Activated CD4-positive, alpha-beta T cell treated with anti-CD3 and anti-CD28 coated beads for 36 hours (primary cell): ENCODE measurements at places on chromosomes 12 and 14. TPM values are rescaled to one million over a fixed set of nuclear protein-coding genes. Genes with fewer than 3 reads are reported as not detected.
A peak's percentile ranks its signal among the peaks of the same experiment; 100 is the strongest.

GPRC5A gene
- total RNA-seq: 0.35 TPM

DNA sequence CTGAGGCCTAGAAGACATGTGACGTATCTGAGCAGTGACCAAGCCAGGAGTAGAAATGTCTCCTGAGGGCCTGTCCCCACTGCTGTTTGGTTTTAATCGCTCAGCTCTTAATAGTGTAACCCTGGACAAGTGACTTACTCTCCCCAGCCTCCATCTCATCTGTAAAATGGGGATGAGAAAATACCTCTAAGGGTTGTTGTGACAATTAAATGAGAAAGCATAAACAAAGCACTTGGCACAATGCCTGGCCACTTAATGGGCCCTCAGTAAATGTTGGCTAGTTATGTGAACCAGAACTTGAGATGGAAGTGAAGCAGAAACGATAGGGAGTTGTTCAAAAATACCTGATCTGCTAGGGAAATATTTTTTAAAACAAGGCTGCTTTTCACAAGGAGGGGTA lies 58.2 kb downstream of the HMGA2 start:
- no peak overlapping the region for H3K27ac ChIP-seq
- DNase-seq: no peak
- no peaks in the 10 kb centered on the region for H3K4me1 ChIP-seq
- H3K4me3 ChIP-seq: no peak overlapping the region
- H3K27me3 ChIP-seq: peaks cover 41% of the 10 kb centered on the region
- H3K36me3 ChIP-seq: no peaks in the 10 kb centered on the region

- no peak overlapping the region for H3K4me3 ChIP-seq
- DNase-seq: no peak
- no peaks in the 10 kb centered on the region for H3K36me3 ChIP-seq
- H3K4me1 ChIP-seq: no peaks in the 10 kb centered on the region
Measured at GRCh38 chr12:58381546-58381945, 440.2 kb downstream of the ATP23 start.

SIX6 gene
- total RNA-seq: not detected

DNA sequence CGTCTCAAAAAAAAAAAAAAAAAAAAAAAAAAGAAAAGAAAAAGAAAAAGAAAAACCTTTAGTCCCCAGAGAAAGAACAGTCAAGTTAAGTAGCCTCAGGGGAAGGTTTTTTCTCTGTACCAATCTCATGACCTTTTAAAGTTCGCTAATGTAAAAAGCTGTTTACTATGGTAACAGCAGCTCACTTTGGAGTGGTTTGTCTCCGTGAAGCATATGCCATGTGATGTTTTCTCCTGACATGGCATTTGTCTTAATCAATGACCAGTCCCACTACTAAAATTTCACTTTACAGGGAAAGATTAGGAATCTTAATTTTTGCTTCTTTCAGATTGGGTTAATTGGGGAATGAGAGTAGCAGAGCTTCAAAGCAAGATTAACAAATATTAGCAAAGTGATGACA lies 4.3 kb downstream of the RNF212B start:
- no peak overlapping the region for H3K27ac ChIP-seq
- H3K4me1 ChIP-seq: peaks cover 3% of the 10 kb centered on the region
- H3K4me3 ChIP-seq: no peak overlapping the region
- DNase-seq: no peak
- H3K27me3 ChIP-seq: peaks cover 20% of the 10 kb centered on the region
- no peaks in the 10 kb centered on the region for H3K36me3 ChIP-seq

- no peak overlapping the region for H3K4me3 ChIP-seq
- peaks cover 5% of the 10 kb centered on the region for H3K27me3 ChIP-seq
- peak; percentile 27 for DNase-seq
Measured at GRCh38 chr12:52837413-52837741, 3.3 kb upstream of the KRT79 start.

KRT6A gene
- not detected for total RNA-seq

AKAP6 gene
- total RNA-seq: 1.1 TPM

NRIP2 gene
- total RNA-seq: not detected

GRCh38 chr14:102811971-102812370 lies 34.7 kb downstream of the TRAF3 start:
- peaks cover 87% of the 10 kb centered on the region for H3K4me1 ChIP-seq
- H3K27ac ChIP-seq: peak overlapping the region; percentile 61
- no peak overlapping the region for H3K4me3 ChIP-seq
- peaks cover 69% of the 10 kb centered on the region for H3K36me3 ChIP-seq
- DNase-seq: no peak

- peak overlapping the region; percentile 87 for H3K4me3 ChIP-seq
- peak overlapping the region; percentile 99 for H3K27ac ChIP-seq
- H3K27me3 ChIP-seq: no peaks in the 10 kb centered on the region
- no peak for DNase-seq
- peaks cover 5% of the 10 kb centered on the region for H3K36me3 ChIP-seq
Measured at GRCh38 chr14:77097006-77097699, 905 bp upstream of the CIPC start.

TSHR gene
- total RNA-seq: not detected

FMNL3 gene
- total RNA-seq: 23.2 TPM

DNA sequence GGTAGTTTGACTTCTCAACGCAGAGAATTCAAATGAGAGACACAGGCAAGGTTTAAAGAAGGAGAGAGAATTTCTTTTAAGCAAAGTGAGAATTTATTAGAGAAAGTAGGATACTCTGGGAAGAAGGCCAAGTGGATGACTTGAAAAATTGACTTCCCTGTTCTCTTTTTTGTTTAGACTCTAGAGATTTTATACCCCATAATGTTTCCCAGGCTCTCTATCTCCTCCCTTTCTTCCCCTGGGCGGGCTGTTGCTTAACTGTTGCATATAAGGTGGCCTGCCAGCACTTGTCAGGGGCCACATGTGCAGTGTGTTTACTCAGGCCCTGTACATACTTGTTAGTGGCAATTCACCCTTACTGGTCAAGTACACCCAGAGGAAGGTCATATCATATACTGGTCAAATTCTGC lies 403.7 kb downstream of the SLC6A15 start:
- H3K4me3 ChIP-seq: no peak overlapping the region
- H3K36me3 ChIP-seq: no peaks in the 10 kb centered on the region
- no peaks in the 10 kb centered on the region for H3K4me1 ChIP-seq
- no peak for DNase-seq

- DNase-seq: no peak
- H3K36me3 ChIP-seq: peaks cover 29% of the 10 kb centered on the region
- peaks cover 70% of the 10 kb centered on the region for H3K4me1 ChIP-seq
- H3K27me3 ChIP-seq: no peaks in the 10 kb centered on the region
- H3K27ac ChIP-seq: peak overlapping the region; percentile 62
Measured at GRCh38 chr12:11811008-11811407, 161.5 kb downstream of the ETV6 start.

DNA sequence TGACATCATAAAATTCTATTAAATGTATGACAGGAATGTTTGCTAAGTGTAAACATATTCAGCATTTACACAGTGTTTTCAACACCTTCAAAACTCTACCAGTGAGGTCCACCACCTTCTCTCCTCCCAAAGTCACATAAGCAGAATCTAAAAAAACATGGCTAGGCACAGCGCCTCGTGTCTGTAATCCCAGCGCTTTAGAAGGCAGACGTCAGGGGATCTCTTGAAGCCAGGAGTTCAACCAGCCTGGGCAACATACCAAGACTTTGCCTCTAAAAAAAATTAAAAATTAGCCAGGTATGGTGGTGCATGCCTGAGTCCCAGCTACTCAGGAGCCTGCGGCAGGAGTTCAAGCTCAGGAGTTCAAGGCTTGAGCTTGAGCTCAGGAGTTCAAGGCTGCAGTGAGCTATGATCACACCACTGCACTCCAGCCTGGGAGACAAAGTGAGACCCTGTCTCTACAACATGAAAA lies 30.0 kb downstream of the NUMB start:
- DNase-seq: no peak
- H3K27ac ChIP-seq: no peak overlapping the region
- no peaks in the 10 kb centered on the region for H3K36me3 ChIP-seq
- H3K4me3 ChIP-seq: no peak overlapping the region
- peaks cover 7% of the 10 kb centered on the region for H3K4me1 ChIP-seq
- H3K27me3 ChIP-seq: no peaks in the 10 kb centered on the region

SSTR1 gene
- not detected for total RNA-seq

SELPLG gene
- total RNA-seq: 36.9 TPM

JAG2 gene
- total RNA-seq: 3.2 TPM

GRCh38 chr14:90620568-90621077 lies 195.6 kb downstream of the TTC7B start:
- H3K27me3 ChIP-seq: peaks cover 2% of the 10 kb centered on the region

GRCh38 chr12:104142543-104142942 lies 4.5 kb upstream of the NFYB start:
- no peak for DNase-seq
- no peak overlapping the region for H3K4me3 ChIP-seq
- no peaks in the 10 kb centered on the region for H3K36me3 ChIP-seq
- H3K4me1 ChIP-seq: peaks cover 6% of the 10 kb centered on the region
- peaks cover 5% of the 10 kb centered on the region for H3K27me3 ChIP-seq

AQP5 gene
- not detected for total RNA-seq

GRCh38 chr12:46825591-46826414 lies at the start of gene SLC38A4:
Gene SLC38A4, minus strand, starts transcription at chr12:46825997. Its CDS starts 32,926 bp downstream, at chr12:46793071.
- H3K27me3 ChIP-seq: peaks cover 41% of the 10 kb centered on the region
- H3K4me1 ChIP-seq: peaks cover 1% of the 10 kb centered on the region
- H3K27ac ChIP-seq: no peak within 1 kb of the TSS
- DNase-seq: no peak
- no peaks in the 10 kb centered on the region for H3K36me3 ChIP-seq
- no peak within 1 kb of the TSS for H3K4me3 ChIP-seq

RFX4 gene
- total RNA-seq: not detected

GPR68 gene
- total RNA-seq: 9.4 TPM

DNA sequence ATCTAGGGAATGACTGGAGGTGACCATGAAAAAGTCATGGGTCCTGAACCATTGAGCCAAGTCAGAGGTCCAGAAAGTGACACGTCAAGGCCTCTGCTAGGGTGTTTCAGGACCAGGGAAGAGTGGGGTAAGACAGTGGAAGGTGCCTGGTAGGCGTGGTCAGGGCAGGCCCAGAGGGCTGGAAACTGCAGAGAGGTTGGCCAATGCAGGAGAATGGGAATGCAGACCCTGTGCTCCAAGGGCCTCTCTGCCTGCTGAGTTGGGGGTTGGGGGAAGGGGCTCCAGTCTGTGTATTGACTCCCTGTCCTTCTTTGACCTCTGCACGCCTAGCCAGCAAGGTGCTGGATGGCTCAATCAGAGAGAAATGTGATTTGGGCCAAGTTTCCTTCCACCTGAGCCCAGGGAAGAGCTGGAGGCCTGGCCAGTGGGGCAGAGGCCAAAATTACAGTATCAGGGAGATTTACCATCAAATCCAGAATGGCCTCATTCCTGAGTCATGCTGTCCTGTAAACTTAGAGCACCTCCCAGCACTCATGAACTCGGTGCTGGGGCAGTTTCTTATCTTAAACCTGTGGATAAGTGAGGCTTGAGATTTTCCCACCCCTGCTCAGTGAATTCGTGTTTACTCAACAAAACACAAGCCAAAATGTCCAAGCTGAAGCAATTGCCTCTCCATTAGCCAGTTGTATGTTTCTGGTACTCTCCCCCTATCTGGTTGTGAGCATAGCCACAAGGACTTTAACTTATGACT lies 24.4 kb downstream of the IRF2BPL start:
- H3K4me1 ChIP-seq: peaks cover 17% of the 10 kb centered on the region
- H3K4me3 ChIP-seq: no peak overlapping the region
- H3K27me3 ChIP-seq: no peaks in the 10 kb centered on the region
- no peak overlapping the region for H3K27ac ChIP-seq
- no peak for DNase-seq
- no peaks in the 10 kb centered on the region for H3K36me3 ChIP-seq

RASAL1 gene
- total RNA-seq: 10.6 TPM

JPH4 gene
- total RNA-seq: not detected

GRCh38 chr12:114266536-114266935 lies 139.4 kb downstream of the TBX5 start:
- no peak for DNase-seq
- no peak overlapping the region for H3K4me3 ChIP-seq
- H3K4me1 ChIP-seq: no peaks in the 10 kb centered on the region
- no peaks in the 10 kb centered on the region for H3K36me3 ChIP-seq
- no peak overlapping the region for H3K27ac ChIP-seq

SLC6A15 gene
- 0.25 TPM for total RNA-seq

RNASE1 gene
- not detected for total RNA-seq

GRCh38 chr12:25566202-25566949 lies 13.3 kb upstream of the LMNTD1 start:
- peaks cover 2% of the 10 kb centered on the region for H3K27me3 ChIP-seq
- H3K27ac ChIP-seq: no peak overlapping the region
- H3K36me3 ChIP-seq: no peaks in the 10 kb centered on the region
- DNase-seq: no peak
- no peaks in the 10 kb centered on the region for H3K4me1 ChIP-seq

- no peak for DNase-seq
- H3K4me3 ChIP-seq: no peak overlapping the region
- H3K36me3 ChIP-seq: peaks cover 15% of the 10 kb centered on the region
- H3K4me1 ChIP-seq: peaks cover 50% of the 10 kb centered on the region
- no peaks in the 10 kb centered on the region for H3K27me3 ChIP-seq
Measured at GRCh38 chr14:61558271-61558670, 137.0 kb upstream of the HIF1A start.

CISTR gene
- total RNA-seq: not detected

DNA sequence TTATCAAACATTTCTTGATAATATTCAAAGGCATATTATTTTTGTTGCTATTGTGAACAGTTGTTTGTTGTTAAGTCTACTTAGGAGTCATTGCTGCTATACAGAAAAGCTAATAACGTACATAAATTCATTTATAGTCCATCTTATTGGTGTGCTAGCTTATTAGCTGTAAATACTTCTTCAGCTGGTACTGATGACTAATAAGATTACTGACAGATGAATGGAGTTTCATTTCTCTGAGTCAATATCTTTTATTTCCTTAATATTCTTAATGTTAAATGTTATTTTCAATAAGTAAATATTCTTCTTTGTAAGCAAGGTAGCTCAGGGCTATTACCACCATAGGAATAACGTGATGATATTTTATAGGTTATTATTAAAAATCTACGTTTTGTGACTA lies 139.4 kb upstream of the SLCO1C1 start:
- no peaks in the 10 kb centered on the region for H3K4me1 ChIP-seq
- H3K36me3 ChIP-seq: no peaks in the 10 kb centered on the region
- DNase-seq: no peak
- H3K27ac ChIP-seq: no peak overlapping the region

- no peak overlapping the region for H3K27ac ChIP-seq
- no peaks in the 10 kb centered on the region for H3K4me1 ChIP-seq
- peaks cover 35% of the 10 kb centered on the region for H3K27me3 ChIP-seq
- H3K36me3 ChIP-seq: no peaks in the 10 kb centered on the region
- no peak for DNase-seq
Measured at GRCh38 chr12:52235001-52235764, 2.1 kb downstream of the KRT7 start.

IL23A gene
- 18.5 TPM for total RNA-seq

DNA sequence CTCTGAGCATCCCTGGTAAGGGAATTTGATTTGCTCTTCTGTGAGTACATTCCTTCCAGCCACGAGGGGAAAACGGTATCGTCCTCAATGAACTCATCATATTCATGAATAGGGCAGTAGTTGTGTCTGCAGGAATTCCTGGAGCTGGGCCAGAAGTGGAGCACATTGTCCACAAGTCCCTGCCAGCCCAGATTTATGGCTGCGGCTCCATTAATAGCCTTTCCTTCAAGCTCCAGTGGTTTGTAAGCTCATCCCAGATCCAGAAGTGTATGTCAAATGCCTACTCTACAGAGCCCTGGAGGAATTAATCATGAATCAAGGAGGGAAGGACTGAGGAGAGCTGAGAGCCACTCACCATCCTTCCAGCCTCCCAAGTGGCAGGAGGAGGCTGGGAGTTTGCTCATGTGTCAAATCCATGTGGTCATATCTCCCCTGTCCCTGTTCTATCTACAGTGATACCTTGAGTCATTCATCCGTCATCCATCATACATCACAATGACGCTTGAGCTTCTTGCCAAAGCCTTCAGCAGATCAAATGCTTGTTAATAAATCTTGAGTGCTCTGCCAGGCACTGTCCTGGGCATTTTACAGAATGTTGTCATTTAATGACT lies 65.5 kb downstream of the SVOP start:
- peaks cover 2% of the 10 kb centered on the region for H3K4me1 ChIP-seq
- H3K27ac ChIP-seq: no peak overlapping the region
- H3K27me3 ChIP-seq: peaks cover 3% of the 10 kb centered on the region
- no peak overlapping the region for H3K4me3 ChIP-seq
- H3K36me3 ChIP-seq: no peaks in the 10 kb centered on the region

KRT77 gene
- total RNA-seq: not detected
